ENCODE measurements at places on chromosomes 2 and 18.

GRCh38 chr2:200845194-200845593 is 19.3 kb downstream of the CLK1 start:
- DNase-seq: no peak

GRCh38 chr2:100071335-100072043 is 70.9 kb downstream of the AFF3 start:
- DNase-seq: no peak

- no peak for DNase-seq
Measured at GRCh38 chr2:218180467-218181114, 13.8 kb upstream of the CXCR1 start.

DNA sequence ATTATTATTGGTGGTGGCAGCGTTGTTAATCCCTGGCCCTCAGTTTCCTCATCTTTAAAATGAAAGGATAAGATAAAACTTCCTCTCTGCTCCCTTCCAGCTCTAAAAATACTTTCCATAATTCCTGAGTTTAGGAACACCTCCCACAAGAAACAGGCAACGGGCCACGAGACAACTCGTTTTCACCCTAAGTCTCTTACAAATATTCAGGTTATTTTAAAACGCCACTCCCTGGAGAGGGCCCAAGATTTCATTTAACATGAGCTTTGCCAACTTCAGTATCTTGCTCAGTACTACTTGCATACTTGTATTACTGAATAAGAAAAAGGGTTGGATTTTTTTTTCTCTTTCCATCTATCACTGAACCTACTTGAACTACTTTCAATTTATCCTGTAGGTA is 611.1 kb upstream of the FANCL start:
- DNase-seq: no peak

DNA sequence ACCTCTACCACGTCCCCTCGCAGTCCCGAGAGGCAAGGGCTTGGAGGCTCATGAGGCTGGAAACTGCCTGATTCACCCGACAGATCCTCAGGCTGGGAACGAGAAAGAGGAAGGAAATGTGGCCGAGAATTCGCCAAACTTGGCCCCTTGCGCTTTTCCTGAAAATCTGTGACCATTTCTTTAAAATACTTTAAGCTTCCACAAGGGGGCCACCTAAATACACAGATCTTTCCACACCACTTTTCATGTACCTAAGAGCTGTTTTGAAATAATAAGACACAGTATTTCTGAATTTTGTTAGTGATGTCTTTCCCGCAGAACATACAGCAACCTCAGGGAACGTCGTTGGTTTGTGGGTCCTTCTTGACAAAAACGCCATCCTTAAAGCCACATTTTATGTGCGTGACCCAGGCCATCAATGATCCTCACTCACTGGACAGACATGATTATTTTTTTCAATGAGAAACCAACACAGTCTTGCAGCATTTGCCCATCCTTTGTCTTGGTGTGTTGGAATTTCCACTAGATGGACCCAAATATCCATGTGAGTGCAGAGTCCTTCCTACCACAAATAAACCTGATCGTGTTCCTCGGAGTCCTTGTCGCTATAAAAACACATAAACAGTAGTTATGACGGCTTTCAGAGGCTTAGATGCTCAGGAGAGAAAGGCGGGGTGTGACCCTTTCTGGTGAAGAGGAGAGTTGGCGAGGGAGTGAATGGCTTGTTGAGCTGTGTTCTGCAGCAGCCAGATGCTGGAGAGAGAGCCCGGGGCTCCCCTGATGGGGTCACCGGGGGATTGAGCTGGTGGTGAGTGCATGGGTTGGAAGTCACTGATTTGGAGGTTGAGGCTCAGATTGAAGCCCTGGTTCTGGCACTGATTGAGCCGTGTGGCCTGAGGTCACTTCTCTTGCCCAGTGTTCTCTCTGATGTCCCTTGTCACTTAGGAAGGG is 25.0 kb downstream of the DCDC2C start:
- peak; percentile 63 for DNase-seq

GRCh38 chr2:46490521-46491141 is 11.3 kb downstream of the TMEM247 start:
- DNase-seq: no peak

GRCh38 chr2:33616873-33617272 is 17.8 kb upstream of the FAM98A start:
- no peak for DNase-seq

DNA sequence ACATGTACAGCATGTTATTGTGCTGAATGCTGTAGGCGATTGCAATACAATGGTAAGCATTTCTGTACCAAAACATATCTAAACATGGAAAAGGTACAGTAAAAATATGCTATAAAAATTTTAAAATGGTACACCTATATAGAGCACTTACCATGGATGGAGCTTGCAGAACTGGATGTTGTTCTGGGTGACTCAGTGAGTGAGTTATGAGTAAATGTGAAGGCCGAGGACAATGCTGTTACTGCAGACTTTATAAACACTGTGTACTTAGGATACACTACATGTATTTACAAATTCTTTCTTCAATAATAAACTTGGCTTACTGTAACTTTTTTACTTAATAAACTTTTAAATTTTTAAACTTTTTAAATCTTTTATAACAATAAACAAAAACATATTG is 473.4 kb upstream of the UBE2E3 start:
- DNase-seq: no peak

DNA sequence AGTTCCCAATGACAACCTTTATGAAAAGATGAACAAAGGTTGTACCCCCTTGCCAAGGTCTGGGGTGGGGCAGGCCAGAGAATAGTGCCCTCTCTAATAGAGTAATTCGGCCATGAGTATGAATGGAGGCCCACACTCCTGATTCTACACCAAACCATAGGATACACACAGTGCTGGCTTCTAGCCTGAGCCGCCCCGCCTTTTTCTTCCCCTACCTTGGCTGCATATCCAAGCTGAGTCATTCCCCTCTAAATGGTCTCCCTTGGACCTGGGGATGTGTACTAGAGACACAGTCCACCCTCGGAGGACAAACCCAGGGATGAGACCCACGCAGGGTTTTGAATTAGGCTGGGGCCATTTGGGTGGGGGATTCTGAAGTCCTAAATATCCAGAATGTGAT is 107.2 kb upstream of the CAPN13 start:
- DNase-seq: no peak

Data from fibroblast of skin of back (primary cell).